ENCODE measurements at places on chromosomes 1 and 21.

DNA sequence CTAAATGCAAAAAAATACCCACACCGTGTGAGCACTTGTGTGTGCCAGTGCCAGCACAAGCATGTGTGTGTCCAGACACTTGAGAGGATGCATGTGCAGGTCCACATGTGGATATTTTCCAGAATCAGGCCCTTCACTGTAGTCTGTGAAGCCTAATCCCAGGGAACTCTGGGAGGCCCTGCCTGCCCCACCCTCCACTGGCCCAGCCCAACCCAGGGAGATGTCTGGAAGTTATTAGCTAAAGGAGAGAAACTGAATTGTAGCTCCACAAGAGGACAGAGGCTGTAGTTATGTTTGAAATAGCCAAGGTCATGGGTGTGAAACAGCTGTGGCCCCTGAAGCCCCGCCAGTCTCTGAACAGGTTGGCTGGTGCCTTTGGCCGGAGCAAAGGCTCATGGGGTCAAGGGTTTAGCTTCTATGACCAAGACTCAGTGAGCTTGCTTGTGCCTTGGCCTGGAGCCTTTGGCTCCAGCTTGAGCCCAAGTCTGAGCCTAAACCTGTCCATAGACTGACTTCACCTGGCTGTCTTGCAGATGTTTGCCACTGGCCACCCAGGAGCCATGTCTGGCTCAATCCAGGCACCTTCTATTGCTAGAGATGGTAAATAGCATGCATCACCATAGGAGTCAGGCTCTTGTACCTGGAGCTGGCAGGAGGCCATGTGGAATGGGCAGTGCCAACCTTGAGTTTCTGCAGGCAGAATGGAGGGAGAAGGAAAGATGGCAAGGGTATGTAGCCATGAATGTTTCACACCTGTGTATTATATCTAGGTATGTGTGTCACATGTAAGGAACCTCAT is 69.9 kb downstream of the TMEM53 start:
- no peak for DNase-seq

DNA sequence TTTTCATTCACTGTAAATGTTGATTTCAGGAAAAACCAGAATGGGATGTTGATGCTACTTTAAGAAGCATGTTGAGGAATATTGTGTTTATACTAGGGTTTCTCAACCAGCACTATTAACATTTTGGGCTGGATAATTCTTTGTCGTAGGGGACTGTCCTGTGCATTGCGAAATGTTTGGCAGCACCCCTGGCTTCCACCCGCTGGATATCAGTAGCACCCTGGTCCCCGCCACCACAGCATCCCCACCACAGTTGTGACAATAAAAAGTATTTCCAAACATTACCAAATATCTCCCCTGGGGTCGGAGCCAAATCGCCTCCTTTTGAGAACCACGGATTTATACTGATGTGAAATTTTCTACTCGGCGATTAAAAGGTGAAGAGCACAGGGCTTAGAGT is 41.9 kb downstream of the BTG3 start:
- no peak for DNase-seq

DNA sequence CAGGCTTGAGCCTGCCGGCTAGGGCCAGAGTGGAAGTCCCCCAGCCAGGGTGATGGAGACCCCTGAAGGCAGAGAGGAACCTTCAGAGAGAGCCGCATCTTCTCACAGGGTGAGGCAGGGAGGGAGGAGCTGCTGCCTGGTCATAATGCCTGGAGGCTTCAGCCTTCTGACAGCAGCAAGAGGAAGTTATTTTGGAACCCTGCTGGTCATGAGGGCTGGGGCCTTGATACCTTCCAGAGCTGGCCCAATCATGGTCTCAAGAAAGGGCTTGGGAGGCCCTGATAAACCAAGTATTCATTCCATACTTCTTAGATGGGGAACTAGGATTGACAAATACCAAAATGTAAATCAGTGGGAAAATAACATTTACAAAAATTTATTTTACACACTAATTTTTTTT is 26.6 kb upstream of the MPZL1 start:
- no peak for DNase-seq

DNA sequence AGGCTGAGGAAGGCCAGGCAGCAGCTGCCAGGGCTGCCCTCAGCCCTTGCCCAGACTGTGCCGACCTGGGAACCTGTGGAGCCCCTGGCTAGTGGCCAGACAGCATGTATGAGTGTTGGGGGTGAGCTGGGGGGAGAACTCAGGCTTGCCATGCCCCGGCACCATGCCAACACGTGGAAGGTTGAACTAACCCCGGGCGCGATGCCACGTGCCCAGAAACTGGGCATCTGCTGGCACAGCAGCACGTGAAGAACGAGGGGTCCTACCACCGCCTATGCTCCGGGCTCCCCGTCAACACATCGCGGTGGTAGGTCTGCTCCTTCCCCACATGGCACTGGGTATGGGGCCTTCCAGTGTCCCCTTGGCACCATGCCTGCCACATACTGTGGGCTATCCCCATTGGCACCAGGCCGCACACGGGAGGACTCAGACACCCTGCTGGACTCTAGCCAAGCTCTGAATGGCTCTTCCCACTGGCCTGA is 68.7 kb downstream of the CASZ1 start:
- no peak for DNase-seq

DNA sequence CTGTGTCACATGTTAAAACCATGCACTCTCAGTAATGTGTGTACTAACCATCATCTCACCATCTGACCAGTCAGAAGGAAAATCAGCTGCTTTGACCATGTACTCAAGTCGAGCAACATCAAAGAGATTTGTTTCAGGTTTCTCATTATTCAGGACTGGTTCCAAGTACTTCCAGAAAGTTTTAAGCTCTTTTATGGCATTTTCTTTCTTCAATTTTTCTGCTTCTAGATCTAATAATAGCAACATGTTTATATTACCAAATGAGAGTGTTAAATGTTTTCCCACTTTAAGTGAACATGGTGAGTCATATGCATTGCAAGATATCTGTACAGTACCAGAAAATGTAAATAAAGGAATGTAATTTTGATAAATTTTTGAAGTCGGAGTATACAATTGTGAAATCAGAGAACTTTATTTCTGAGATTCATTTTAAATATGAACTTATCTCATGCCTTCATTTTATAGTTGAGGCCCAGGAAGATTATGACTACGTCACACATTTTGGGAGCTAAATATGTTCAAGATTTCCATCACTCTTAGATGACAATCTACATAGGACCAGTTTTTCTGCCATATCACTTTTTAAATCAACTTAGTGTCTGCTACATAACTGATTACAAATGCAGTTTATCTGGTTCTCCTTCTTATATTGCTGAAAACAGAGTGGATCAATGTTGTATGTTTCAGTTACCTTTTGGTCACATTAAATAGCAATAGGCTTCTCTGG is 87.2 kb downstream of the SPAG17 start:
- no peak for DNase-seq

GRCh38 chr1:54401799-54402198 is 4.4 kb downstream of the SSBP3 start:
- DNase-seq = no peak

- no peak for DNase-seq
Measured at GRCh38 chr1:54335755-54336108, 70.5 kb downstream of the SSBP3 start.

All from cortex of kidney (tissue), 1 donor.